ENCODE measurements at places on chromosomes 3 and 15.

- DNase-seq: no peak
Measured at GRCh38 chr3:175224051-175224450, 364.9 kb downstream of the NAALADL2 start.

- DNase-seq: no peak
Measured at GRCh38 chr3:10816019-10816862, at the start of gene SLC6A11. Gene SLC6A11, plus strand, starts transcription at chr3:10816228. Its CDS starts 38 bp downstream, at chr3:10816266.

- DNase-seq: no peak
Measured at GRCh38 chr15:66953523-66954229, 111.7 kb upstream of the SMAD3 start.

GRCh38 chr3:193052354-193053045, 134.8 kb upstream of the MB21D2 start:
- DNase-seq: no peak

DNA sequence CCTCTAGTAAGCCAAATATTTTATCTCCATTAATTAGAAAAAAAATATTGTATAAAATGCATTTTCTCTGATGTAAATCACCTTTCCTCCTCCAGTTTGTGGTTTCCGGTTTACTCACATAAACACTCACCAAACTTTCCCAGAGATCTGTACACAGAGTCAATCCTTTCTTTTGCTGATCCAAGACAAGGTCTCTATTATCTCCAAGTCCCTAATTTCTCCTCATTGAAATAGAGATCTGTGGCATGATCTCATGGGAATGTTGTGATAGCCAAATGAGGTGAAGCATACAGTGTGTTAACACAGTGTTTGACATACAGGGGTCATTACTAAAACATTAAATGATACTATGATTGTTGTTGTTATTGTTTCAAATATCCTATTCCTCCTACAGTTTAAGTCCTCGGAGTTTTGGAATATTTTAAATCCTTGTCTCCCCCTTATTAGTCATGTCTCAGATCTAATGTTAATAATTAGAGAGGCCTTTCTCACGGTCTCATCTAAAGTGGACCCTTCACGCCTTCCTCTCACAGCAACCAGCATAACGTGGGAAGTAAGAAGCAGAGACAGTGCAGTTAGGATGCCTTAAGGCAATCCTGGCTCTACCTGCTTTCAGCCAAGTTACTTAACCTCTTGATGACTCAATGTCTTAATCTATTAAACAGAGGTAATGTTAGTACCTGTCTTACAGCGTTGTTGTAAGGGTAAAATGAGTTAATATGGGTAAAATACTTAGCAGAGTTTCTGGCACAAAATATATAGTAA, 333.3 kb downstream of the GRM7 start:
- DNase-seq: no peak

DNA sequence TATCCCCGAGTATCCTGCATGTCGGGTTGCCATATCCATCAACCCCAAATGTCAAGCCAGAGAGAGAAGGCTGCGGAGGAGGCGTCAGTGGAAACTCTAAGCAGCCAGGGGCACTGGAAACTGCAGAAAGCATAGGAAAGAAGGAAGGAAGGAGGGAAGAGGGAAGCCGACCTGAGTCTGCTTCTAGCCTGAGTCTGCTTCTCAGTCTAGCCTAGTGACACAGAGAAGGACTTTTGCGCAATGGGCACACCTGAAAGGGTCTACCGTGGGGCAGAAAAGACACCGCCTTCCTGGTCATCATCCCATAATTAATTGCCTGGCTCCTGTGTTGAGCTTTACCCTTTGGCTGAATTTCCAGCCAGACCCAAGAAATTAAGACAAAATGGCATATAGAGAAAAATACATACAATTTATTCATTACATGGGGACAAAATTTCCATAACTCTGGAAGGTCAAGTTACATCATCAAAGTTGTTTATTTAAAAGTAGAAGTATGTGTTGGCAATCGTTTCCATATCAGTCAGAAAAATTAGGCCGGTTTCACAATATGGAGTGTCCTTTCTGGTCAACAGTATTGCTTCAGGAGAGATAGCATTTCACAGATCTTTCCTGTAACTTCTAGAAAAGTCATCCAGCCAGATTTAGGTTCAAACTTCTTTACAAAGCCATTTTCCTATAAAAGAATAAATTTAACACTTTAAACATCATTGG, 10.3 kb downstream of the BCL2A1 start:
- DNase-seq: no peak

DNA sequence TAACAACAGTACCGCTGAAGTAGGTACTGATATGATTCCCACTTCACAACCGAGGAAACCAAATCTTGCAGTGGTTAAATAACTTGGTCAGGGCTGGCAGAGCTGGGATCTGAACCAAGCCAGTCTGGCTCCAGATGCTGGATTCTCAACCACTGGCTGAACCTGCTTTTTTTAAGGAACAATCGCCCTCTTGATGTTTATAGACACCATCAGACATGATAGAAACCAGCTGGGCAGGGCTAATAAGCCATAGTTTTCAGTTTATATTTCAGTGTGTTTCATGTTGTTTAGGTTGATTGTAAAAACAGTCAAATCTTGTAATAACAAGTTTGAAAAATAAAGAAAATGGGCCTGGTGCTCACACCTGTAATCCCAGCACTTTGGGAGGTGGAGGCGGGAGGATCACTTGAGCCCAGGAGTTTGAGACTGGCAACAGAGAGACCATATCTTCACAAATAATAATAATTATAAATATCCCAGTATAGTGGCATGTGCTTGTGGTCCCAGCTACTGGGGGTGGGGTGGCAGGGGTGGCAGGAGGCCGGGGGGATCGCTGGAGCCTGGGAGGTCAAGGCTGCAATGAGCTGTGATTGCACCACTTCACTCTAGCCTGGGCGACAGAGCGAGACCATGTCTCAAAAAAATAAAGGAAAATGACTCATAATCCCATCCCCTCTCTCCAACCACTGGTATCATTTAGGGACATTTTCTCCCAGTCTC, 36.7 kb downstream of the XYLB start:
- no peak for DNase-seq

- DNase-seq: no peak
Measured at GRCh38 chr3:141291559-141292355, 60.1 kb downstream of the PXYLP1 start.

- no peak for DNase-seq
Measured at GRCh38 chr3:186589856-186590579, 19.5 kb downstream of the DNAJB11 start.

DNA sequence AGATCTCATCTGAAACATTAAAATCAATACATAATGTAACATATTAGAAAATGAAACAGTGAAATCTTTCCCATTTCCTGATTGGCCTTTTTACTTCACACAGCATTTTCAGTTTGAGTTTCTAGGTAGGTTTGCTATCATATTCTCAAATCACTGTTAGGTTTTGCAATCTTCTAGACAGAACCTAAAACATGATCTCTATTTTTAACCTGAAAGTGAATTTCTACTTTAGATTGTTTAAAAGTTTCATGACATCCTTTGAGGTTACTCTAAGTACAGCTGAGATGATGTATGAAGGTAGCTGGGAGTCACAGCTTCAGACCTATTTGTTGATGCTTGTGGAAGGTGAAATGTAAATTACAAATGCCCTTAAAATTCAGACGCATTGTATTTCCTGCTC, 118.4 kb upstream of the GPR149 start:
- DNase-seq: no peak

DNA sequence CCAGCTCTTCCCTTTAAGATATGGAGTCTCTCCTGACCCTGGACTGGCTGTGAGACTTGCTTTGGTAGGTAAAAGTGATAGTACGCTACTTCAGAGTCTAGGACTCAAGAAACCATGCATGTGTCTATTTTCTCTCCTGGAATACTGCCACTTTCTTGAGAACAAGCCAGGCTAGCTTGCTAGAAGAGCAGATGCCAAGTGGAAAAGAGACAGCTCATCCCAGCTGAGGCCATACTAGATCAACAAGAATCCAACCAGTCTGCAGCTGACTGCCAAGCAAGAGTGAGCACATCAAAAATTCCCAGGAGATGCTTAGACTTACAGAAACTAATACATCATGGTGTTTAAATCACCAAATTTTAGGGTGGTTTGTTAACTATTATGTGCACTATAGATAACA, 208.3 kb upstream of the RBMS3 start:
- no peak for DNase-seq
